ENCODE measurements at places on chromosomes 3 and 15.

DNA sequence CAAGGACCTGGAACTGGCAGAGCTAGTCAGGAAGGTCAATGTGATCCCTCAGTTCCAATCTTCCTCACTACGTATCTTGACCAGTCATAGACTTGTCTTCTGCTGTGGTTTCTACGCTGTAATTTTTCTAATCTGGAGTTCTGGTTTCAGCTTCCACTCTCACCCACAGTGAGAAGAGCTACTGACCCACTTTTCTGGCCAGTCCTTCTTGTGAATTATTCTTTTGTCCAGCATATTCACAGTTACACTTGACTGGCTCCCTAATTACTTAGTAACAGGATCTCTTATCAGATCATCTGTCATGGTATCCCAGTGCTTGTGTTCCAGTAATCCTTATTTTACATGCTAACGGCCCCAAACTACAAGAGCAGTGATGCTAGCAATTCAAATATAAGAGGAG, 72.4 kb upstream of the MME start:
- DNase-seq, result no peak

DNA sequence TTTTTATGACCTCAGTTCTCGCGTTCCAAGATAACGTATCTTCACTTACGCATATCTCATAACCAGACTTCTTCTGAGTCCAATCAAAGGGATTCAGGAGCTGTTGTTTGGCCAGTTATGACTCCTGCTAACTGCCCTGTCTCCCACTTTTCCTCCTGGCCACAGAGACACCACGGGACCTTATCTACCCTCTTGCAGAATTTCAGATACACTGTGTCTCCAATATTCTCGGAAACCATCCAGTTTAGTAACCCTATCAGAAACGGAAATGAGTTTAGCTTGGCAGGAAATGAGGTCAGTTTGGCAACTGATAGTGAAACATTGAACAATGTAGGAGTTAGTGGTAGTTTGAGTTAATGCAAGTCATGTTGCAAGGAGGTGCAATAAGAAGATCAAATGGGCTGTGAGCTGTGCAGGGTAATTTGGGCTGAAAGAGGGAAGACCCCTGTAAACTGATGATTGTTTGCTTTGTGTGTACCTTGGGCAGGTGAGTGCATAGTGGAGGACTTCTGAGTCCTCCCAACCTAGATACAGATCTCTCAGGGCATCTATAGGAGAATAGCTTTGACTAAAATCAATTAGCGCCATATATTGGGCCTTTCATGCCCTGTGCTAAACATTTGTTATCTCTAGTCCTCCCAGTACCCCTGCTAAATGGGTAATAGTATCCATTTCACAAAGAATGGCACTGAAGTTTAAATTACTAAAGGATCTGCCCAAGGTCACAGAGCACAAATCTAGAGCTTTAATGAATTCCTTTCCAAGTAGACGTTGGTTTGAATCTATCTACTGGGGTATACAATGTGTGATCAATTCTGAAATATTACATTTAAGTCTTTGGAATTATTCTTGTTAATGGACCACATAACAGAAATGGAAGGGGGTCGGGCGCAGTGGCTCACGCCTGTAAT, 41.3 kb upstream of the PIK3CB start:
- no peak for DNase-seq

DNA sequence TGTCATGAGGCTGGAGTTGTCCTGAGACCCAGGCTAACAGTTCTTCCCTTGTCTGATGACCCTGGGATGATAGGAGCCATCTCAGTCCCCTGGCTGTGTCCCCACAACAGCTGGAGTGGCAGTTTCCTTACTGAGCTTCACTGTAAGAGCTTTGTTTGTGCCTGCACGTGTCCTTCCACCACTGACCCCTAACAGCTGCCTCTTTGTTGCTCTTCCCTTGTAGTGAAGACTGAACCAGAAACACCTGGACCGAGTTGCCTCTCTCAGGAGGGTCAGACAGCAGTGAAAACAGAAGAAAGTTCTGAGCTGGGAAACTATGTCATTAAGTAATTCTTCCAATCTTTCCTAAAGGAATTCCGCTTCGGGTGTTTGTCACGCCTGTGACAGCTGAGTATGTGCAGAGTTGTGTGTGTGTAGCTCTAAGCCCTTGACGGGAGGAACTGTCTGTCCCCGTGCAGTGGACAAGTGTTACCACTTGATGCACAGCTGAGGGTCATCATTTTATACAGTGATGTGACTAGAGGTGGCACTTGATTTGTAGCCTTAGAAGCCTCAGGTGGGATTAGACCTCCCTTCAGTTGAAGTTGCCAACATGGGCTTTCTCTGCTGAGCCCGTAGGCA, 25.0 kb downstream of the MAP6D1 start:
- DNase-seq, result peak; percentile 83

DNA sequence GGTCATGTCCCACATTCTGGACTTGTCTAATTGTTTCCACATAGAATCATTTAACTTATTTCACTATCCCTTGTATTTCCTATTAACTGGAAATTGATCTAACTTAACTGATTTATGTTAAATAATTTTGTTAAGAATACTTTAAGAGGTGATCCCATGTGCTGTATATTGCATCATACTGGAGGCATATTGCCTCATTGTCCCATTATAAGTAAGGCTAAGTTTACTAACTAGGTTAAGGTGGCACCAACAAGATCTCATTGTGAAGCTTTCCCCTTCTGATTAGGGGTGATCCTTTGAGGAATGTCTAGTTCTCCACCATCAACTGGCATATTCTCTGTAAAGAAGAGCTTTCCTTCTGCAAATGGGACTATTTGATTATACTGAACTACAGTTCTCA, 24.4 kb downstream of the MAP1A start:
- DNase-seq, result no peak

DNA sequence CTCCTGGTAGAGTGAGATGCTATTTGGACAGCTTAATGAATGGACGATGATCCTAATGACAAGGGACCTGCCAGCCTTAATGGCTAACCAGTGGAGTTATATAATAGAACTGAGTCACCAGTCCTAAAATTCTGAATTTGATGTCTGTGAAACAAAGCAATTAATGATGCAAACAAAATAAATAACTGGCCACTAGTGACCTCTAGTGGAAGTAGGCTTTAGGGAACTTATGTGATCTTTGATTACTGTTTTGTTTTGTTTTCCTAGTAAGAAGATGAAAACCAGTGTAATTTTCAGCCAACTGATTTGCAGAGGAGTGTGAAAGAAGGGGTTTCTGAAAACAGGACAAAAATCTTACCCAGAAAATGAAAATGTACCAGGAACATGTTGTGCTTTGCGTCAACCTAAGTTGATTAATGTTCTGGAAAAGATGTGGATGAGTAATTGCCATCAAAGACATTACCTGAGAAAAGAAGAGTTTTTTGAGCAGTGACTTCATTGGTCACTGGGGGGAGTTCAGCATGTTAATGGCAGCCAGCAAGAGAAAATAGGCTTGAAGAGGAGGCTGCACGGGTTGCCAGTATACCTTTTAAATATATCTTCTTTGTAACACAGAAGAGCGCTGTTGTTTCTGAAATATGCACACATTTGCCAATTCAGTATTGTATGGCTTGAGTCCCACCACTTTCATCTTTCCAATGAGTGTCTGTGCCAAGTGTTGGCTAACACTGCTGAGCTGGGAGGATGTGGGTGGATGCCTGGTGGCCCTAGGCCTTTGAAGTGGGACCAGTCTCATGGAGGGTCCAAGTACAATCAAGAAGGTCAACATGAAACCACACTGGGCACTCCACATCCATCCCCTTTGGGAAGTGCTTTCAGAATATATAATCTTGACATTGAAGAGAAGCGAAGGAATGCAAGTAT, 9.3 kb downstream of the VEPH1 start:
- no peak for DNase-seq

DNA sequence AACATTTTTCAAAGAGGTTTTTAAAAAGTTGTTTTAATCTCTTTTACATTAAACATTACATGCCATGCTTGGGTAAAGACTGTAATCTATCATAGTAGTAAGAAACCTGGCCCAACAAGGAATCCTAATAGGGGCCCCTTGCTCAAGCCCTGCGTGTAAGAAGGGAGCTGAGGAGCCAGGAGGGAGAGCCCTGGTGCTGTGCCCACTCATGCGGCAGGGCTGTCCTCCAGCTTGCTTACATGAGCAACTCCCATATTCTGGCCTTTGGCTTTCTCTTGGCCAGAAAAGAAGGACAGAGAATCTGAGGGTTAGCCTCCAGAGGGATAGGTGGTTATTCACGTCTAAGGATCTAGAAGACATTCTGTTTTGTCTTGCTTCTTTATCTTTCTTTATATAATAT, 49.8 kb downstream of the KBTBD12 start:
- no peak for DNase-seq

DNA sequence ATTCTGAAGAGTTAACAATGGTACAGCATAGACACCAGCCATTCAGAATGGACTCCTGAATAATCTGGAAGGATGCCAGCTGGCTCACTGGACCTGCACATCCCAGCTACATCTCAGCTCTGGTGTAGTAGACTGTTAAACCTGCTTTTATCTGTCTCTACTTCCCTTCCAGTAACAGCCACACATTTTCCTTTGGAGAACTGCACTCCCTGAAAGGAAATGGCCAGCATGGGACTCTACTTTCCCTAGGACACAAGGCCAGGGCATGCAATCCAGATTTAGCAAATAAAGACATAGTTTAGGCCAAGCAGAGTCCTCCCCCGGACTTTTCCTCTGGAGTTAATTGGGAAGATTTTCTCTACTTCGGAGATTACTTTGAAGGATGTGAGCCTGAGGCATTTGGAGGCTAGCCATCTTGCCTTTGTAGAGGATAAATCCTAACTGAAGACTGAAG, 82.7 kb upstream of the TCF12 start:
- DNase-seq, result peak; percentile 38

DNA sequence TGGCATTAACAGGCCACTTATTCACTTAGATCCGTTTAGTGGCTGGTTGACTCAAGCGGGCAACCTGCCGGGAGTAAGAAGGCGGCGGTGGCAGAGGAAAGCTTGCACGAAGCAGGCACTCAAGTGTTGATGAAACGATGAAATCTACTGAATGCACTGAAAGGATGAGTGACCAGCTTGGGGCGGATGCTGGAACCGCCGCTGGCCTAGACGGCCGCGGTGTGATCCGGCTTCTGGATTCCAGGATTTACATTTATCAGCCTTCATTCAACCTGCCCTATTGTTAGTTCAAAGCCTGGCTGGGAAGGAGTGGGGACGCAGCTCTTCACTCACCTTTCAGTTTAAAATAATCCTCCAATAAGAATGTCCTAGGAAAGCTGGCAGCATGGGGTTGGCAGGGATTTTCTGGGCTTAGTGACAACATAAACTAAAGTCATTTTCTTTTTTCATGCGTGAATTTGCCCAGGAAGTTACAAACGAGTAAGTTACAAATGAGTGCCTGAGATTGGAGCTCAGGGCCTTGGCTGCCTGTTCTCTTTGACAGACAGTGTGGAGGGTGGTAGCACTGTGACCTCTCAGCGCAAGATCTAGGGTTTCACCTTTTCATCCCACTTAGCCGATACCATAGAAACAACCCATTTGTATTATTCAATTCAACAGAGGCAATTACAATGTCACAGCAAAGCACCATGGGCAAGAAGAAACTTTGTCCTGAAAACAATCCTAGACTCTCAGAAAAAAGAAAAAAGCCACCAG, 1.1 kb upstream of the PLCH1 start:
- no peak for DNase-seq

DNA sequence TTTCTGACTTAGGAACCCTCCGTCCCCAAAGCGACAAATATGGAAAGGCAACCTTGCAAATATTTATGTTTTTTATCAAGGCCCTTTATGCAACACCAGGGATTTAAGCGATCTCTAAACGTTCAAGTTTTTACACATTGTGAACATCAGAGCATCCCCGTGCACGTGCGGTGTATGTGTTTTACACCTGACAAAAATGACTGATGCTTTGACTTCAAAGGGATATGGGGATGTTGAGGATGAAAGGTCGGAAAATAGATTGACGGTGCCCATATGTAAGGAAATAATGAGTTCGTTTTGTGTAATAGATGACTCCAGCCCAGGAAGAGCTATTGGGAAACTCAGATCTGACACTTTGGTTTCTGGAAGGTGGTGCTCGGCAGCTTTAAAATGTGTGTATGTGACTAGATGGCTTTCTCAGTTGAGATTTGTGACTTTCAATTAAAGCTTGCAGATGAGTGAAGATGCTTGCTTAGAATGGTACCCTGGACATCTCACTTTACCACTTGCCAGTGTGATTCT, 866 bp downstream of the SLC49A4 start:
- no peak for DNase-seq

GRCh38 chr3:109804697-109805096, 467.4 kb upstream of the DPPA4 start:
- DNase-seq, result no peak

- DNase-seq, result no peak
These were observed 5.5 kb upstream of the OR5K1 start for GRCh38 chr3:98457543-98457942.

- no peak for DNase-seq
These were observed 37.8 kb upstream of the ST3GAL6 start for GRCh38 chr3:98725352-98725751.

DNA sequence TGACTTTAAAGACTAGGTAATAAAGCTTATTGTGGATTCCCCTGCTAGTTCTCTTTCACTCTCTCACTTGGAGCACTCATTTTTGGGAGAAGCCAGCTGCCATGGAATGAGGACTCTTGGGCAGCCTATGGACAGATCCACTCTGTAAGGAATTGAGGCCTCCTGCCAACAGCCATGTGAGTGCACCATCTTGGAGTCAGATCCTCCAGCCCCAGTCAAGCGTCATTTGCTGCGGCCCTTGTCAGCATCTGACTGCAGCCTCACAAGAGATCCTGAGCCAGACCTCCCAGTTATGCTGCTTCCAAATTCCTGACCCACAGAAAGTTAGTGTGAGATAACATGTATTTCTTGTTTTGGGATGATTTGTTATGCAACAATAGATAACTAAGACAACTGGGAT, 101.9 kb downstream of the SEMA6D start:
- no peak for DNase-seq

GRCh38 chr3:197458906-197459470, 96.8 kb downstream of the BDH1 start:
- no peak for DNase-seq

DNA sequence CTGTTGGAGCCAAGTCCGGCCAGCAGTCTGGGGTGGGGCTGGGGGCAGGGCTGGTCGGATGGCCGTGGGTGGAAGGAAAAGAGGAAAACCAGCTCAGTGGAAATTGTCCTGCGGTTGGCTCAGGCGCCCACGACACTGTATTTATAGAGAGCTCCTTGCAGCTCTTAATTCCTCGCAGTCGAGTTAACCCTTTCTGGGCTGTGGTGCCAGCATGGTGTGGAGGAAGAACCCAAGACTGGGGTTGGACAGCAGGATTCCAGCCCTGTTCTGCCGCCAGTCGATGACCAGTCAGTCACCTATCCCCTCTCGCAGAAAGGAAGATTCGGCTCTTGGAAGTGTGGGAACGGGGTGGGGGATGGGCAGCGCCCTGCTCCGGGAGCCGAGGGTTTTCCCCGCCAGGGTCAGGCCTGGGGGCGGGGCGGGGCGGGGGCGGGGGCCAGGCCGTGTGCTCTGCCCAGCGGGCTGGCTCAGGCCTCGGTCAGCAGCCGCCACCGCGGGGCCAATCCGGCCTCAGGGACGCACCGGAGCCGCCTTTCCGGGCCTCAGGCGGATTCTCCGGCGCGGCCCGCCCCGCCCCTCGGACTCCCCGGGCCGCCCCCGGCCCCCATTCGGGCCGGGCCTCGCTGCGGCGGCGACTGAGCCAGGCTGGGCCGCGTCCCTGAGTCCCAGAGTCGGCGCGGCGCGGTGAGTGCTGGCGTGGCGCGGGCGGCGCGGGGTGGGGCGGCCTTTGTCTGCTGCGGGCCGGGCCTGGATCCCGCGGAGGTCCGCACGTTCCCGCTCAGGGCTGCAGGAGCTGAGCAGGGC, at the start of gene CD276:
Gene CD276, plus strand, starts transcription at position 607 of the 804 bp plus-strand sequence. CDS start 15,257 bp downstream, outside the sequence.
- peak; percentile 32 for DNase-seq

GRCh38 chr15:96720251-96720650, 389.8 kb downstream of the NR2F2 start:
- no peak for DNase-seq

- DNase-seq, result no peak
These were observed 92.0 kb downstream of the PLXNA1 start for GRCh38 chr3:127074900-127075360.

Measured in amygdala (tissue), 56 donors.